ENCODE measurements at places on chromosomes 3 and 15. TPM values are rescaled to one million over a fixed set of nuclear protein-coding genes. Genes with fewer than 3 reads are reported as not detected.

The ZMYND10 gene
- total RNA-seq = 0.60 TPM

The IL17RB gene
- total RNA-seq = 130 TPM

The SEMA5B gene
- not detected for total RNA-seq

The MST1R gene
- total RNA-seq = 0.13 TPM

The PLA1A gene
- 0.11 TPM for total RNA-seq

The DUOXA2 gene
- total RNA-seq = not detected

The CPLX3 gene
- not detected for total RNA-seq

The SPINK8 gene
- total RNA-seq = not detected

The RETNLB gene
- total RNA-seq = not detected

The ROPN1 gene
- total RNA-seq = not detected

The NR2E3 gene
- total RNA-seq = not detected

The LINGO1 gene
- not detected for total RNA-seq

The MED12L gene
- total RNA-seq = 0.81 TPM

The SERPINI2 gene
- total RNA-seq = not detected

The CEMIP gene
- 1.9 TPM for total RNA-seq

The C3orf49 gene
- total RNA-seq = not detected

The WDR72 gene
- 0.60 TPM for total RNA-seq

The MAP6D1 gene
- 0.62 TPM for total RNA-seq

The SLC6A1 gene
- not detected for total RNA-seq

The TMEM40 gene
- not detected for total RNA-seq

The ATP13A3 gene
- total RNA-seq = 80.8 TPM

The AADACL2 gene
- not detected for total RNA-seq

The FAM107A gene
- total RNA-seq = not detected

The SLCO2A1 gene
- total RNA-seq = not detected

The NOP10 gene
- total RNA-seq = 239 TPM

The WDR93 gene
- total RNA-seq = not detected

Data from HepG2 (cell line).